SK-N-SH treated with all-trans-retinoic acid at 6 μM for 48 hours (cell line): ENCODE measurements at places on chromosomes 4 and X.

- ATAC-seq: peak; percentile 77
Observed at GRCh38 chr4:20615486-20616260, 84.6 kb upstream of the PACRGL start.

- no peak for ATAC-seq
Observed at GRCh38 chr4:74056858-74057562, 18.5 kb upstream of the CXCL3 start.

DNA sequence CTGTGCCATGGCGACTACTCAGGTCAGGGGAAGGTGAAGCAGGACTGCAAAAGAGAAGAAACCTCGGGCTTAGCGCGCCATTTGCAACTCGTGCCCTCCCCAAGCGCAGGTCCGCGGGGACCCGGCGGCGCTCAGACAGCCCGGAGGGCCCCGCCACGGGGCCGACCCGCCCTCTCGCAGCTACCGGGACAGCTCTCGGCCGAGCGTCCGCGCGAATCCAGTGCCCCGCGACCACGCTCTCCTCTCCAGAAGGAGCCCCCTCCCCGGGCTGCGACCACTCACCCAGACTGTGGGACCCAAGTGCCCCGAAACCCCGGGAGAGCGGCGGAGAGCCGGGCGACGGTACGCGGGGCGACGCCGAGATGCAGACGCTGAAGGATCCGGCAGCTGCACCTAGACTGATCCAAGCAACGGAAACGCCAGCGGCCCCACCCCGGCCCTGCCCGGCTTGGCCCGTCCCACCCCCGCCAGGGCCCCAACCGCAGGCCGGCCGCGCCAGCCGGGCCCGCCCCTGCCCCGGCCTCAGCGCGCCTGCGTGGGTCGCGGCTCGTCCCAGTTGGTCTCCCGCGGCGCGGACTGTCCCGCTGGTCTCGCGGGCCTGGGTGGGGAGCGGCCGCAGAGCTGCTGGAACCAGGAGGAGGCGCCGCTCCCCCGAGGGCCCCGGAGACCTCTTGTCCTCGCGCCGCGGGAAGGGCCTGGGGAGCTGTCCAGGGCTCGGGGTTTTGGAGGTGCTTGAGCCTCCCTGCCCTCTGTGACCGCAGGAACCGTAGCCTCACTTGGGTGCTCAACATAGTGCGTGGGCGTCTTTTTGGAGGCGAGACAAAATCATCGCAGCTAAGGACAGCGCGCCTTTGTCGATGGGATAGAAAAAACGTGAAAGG, at the start of gene ANXA5:
ANXA5 (minus strand) TSS at position 400 of the 881 bp plus-strand sequence; CDS start at position 9, 391 bp downstream.
- peak; percentile 94 for ATAC-seq

GRCh38 chr4:142463206-142463605, 382.9 kb downstream of the INPP4B start:
- no peak for ATAC-seq
